T1000 (cell line): ENCODE measurements at places on chromosomes 6 and 20.

DNA sequence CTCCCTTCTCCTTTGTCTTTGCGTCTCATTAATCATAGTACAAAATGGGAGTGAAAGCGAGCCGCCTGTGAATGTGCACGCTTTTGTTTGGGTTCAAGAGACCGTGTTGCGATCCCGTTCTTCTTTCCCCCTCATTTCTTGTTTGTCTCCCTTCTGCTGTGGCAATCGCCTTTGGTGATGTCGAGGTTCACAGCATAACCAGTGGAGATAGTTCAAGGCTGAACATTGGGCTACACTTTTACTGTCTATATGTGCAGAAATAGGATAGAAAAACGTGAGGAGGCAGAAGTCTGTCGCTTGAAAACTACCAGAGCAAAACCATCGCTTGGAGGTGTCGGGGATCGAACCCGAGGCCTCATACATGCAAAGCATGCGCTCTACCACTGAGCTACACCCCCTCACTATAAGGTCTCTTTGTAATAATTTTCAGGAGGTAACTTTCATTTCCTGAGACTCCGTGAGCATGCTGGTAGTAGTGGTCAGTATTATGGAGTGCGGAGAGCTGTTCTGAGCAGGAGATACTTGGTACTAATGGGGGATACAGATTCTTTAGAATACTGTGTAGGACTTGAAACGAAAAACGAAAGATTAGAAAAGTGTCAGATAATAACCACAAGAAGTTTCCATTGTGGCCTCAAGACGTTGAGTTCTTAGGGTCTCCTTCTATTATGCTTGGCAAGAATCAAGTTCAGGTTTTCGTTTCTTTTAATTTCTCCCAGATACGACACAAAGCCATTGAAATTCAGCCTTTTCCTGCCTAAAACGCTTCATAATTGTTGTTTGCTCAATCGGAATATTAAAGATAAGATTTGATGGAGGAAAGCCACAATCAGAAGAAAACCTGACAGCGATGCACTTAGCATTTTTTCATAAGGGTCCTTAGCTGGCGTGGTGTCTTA lies 106.6 kb downstream of the TRIM27 start:
- DNase-seq: no peak

DNA sequence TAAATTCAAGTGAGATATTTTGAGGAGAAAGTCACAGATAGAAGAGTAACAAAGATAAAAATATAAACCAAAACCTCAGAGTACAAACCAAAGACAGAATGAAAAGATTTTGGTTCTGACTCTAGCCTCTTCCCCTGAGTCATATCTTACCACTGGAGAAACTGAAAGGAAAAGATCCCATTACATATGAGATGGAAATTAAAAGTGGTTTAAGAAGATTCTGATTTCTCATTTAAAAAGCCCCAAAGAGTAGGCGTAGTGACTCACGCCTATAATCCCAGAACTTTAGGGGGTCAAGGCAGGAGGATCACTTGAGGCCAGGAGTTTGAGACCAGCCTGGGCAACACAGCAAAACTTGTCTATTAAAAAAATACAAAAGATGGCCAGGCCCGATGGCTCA lies 30.6 kb downstream of the SPINT4 start:
- no peak for DNase-seq

GRCh38 chr20:62292108-62292507 lies 10.7 kb upstream of the ADRM1 start:
- no peak for DNase-seq

- no peak for DNase-seq
Measured at GRCh38 chr6:5814901-5815300, 191.8 kb downstream of the NRN1 start.

GRCh38 chr6:9437836-9438235 lies 977.0 kb downstream of the TFAP2A start:
- no peak for DNase-seq

DNA sequence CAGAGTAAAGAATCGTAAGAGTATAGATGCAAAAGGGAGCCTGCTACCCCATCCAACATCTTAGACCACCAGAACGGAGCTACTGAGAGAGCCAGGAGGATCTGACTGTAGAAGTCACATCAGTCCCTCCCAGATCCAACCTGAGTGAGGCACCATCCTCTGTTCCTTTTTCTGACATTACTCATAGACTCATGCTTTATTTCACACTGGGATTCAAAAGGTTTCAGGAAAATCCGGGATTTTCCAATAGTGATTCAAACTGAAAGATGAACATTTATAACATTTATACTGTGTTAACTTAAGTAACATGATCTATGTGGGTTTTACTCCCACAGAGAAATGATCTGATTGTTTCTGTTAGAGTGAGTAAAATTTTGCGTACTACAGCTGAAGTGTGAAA lies 868.6 kb upstream of the GJE1 start:
- no peak for DNase-seq

DNA sequence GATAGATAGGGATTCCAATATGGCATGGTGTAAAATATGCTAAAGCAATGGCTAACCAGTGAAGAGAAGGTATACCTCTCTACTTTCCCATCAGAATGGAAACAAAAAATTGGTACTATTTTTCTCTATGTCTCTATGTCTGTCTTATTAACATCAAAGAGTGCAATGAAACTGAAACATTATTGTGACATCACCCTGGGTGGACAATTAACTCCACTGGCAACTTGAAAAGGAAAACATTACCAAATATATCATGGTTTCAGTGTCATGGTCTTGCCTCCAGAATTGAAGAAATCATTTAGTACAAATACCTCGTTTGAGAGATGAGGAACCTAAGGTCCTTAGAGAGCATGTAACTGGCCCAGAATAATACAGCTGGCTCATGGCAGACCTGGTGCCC lies 1132.5 kb upstream of the MAP3K7 start:
- DNase-seq: no peak

- no peak for DNase-seq
Measured at GRCh38 chr6:43970068-43970912, 157.0 kb downstream of the MRPL14 start.

DNA sequence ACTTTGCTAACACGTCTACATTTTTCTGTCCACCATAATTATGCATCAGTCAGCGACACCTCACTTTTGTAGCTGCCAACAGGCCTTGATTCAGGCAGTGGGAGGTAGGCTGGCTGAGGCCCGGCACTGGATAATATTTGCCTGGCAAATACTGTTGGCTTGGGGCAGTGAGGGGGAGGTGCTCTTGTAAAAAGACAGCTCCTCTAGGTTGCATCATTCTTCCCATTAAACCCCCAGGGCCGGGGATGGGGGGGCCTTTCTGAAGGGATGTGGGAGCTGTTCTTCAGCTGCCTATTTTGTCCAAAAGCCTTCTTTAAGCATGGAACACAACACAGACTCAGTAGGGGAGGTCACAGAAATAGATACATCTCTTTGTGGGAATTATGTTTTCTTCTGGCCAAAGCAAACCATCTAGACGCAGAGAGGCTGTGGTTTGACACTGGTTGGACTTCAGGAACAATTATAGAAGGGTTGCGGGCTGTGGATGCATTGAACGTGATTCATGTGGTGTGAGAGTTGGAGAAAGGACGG lies 338.3 kb upstream of the NT5E start:
- DNase-seq: no peak

DNA sequence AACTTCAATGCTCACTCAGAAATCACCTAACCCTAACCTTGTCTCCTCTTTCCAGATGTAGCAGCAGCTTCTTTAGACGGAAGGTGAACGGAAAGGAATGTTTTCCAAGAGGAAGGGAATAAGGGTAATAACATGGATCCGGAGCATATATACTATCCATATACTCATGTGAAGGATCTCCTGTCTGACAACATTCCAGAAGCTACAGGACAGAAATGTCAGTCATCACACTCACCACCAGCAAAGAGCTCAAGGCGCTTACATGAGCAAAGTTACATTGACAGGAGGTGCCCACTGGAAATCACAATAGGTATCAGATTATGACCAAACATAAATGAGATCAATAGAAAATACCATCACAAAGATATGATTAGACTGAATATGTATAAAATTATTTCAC lies 122.1 kb upstream of the CCDC28A start:
- DNase-seq: no peak

GRCh38 chr20:12577213-12577612 lies 431.6 kb upstream of the SPTLC3 start:
- DNase-seq: no peak

GRCh38 chr20:51577432-51578144 lies 35.1 kb upstream of the NFATC2 start:
- DNase-seq: no peak

DNA sequence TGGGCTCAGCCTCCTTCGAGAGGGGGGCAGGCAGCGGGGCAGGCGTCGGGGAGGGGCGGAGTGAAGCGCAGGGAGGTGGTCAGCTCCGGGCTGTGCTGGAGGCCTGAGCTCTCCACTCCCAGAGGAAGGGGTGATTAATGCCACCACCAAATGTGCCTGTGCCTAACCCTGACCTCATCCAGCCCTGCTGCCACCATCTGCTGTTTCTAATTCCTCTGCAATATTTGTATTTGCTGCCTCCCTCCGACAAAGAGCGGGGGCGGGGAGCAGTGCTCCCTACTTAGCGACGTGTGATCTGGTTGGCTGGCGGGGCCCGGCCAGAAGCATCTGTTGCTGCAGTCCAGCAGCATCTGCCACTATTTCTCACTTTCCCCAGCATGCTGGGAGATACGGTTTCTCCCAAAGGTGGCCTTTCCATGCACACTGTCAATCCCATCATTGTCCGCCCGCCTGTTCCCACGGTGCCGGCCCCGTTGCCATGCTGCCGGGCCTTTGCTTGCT lies 47.0 kb downstream of the DLL1 start:
- DNase-seq: no peak

DNA sequence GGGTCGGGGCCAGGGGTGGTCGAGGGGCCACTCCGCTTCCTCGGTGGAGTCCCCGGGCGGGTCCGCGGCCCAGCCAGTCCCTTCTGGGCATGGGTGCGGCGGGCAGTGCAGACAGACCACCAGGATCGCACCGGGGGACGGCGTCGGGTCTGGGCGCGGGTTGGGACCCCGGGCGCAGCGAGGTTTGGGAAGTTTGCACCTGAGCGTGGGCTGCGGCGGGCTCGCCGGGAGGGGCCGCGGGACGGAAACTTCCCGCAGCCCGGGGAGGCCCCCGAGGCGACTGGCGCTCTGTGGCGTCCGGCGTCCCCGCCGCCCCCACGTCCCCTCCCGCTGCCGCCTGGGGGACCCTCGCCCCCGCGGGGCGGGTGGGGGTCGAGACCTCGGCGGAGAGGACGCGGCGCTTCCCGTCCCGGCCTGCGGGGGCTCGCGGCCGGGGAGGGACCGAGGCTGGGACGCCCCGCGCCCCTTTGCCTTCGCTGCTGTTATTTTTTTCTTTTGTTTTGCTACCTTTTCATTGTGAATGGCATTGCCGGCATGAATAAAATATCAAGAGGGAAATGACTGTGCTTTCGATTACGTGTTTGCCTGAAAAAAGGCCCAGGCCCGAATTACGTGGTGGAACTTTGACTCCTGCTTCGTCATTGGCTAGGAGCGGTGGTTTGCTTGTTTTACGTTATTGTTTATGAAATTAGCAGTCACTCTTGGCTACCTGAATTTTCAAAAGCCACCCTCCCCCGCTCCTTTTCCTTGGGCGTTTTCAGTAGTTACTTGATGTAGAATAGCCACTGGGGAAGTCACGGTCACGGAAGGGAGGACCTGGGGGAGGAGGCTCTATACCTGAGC lies 703 bp downstream of the SNX9 start:
- no peak for DNase-seq
